H1 (cell line): ENCODE measurements at places on chromosomes 3 and 15. TPM values are rescaled to one million over a fixed set of nuclear protein-coding genes. Genes with fewer than 3 reads are reported as not detected.

SGO1 gene
- total RNA-seq = 34.6 and 36.4 TPM in 2 replicates

UCN2 gene
- not detected in 2 replicates for total RNA-seq

GABRR3 gene
- not detected in 2 replicates for total RNA-seq

DUOXA2 gene
- total RNA-seq = not detected in 2 replicates

THSD4 gene
- 6.2 and 6.4 TPM in 2 replicates for total RNA-seq

FBXL22 gene
- total RNA-seq = 0.47 and 0.54 TPM in 2 replicates

DUOXA1 gene
- total RNA-seq = not detected in 2 replicates

IQCF2 gene
- not detected in 2 replicates for total RNA-seq

TRH gene
- not detected in 2 replicates for total RNA-seq

DNA sequence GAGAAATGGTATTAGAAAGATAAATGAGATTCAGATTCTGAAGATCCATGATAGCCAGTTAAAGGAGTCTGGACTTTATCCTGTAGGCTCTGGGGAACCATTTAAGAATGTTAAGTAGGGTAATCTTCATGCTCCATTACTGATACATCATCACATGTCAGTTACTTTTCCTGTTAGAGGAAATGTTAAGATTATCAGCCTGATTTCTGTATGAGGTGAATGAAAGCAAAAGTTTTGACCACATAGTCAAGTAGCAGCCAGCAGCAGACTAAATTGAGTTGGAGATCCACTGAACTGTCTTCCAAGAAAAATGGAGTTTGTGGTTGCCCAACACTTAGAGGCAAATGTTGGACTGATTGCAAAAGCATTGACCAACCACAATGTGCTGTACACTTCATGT lies 4.7 kb upstream of the COPB2 start:
- H3K4me1 ChIP-seq = no peaks in the 10 kb centered on the region
- H3K27ac ChIP-seq = no peak overlapping the region
- H3K36me3 ChIP-seq = no peaks in the 10 kb centered on the region
- H3K4me3 ChIP-seq = no peak overlapping the region

GRCh38 chr15:32718227-32718820 lies 520 bp downstream of the GREM1 start:
- H3K36me3 ChIP-seq = no peaks in the 10 kb centered on the region
- no peak for DNase-seq
- H3K27ac ChIP-seq = no peak overlapping the region
- H3K27me3 ChIP-seq = peaks cover 65% of the 10 kb centered on the region
- peak overlapping the region; percentile 50 for H3K4me3 ChIP-seq
- peaks cover 10% of the 10 kb centered on the region for H3K4me1 ChIP-seq

GRCh38 chr15:41828807-41829141 lies 882 bp downstream of the JMJD7 start:
- H3K4me3 ChIP-seq = peak overlapping the region; percentile 97
- H3K27me3 ChIP-seq = no peaks in the 10 kb centered on the region
- no peaks in the 10 kb centered on the region for H3K4me1 ChIP-seq
- DNase-seq = no peak
- no peak overlapping the region for H3K27ac ChIP-seq

GRCh38 chr3:195214381-195214780 lies 56.6 kb downstream of the XXYLT1 start:
- peaks cover 17% of the 10 kb centered on the region for H3K4me1 ChIP-seq
- no peaks in the 10 kb centered on the region for H3K27me3 ChIP-seq
- no peak for DNase-seq

- H3K4me3 ChIP-seq = no peak overlapping the region
- H3K4me1 ChIP-seq = no peaks in the 10 kb centered on the region
- DNase-seq = no peak
- H3K36me3 ChIP-seq = no peaks in the 10 kb centered on the region
- H3K27me3 ChIP-seq = no peaks in the 10 kb centered on the region
Measured at GRCh38 chr3:69697381-69697780, 41.9 kb upstream of the MITF start.

DNA sequence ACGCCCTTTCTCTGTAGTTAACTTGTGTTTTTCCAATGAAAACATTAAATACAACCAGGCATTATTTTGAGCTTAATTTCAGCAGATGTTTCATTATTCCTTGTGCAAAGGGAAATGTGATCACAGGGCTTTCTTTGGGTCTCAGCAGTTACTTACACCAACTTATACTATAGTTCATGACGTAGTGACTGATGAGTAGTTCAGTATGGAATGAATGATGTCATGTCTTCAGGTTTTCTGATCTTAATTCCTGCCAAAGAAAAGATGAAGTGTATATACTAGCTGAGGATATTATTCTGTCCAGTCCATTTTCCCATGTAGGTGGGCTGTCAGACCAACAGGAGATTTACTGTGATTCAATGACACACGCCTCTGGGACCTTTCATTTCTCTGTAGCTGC lies 61.3 kb downstream of the MYRIP start:
- no peak overlapping the region for H3K27ac ChIP-seq
- no peak overlapping the region for H3K4me3 ChIP-seq
- no peaks in the 10 kb centered on the region for H3K36me3 ChIP-seq
- no peak for DNase-seq
- H3K27me3 ChIP-seq = no peaks in the 10 kb centered on the region

- peak; percentile 80 for DNase-seq
- no peaks in the 10 kb centered on the region for H3K36me3 ChIP-seq
- no peaks in the 10 kb centered on the region for H3K27me3 ChIP-seq
- peak within 1 kb of the TSS; percentile 77 for H3K27ac ChIP-seq
- peak within 1 kb of the TSS; percentile 80 for H3K4me3 ChIP-seq
- H3K4me1 ChIP-seq = peaks cover 8% of the 10 kb centered on the region; the same call in 1 of the 2 replicates
Measured at GRCh38 chr15:73683777-73684580, at the start of gene CD276. CD276 (plus strand) TSS chr15:73684383; CDS start chr15:73699640, 15,257 bp downstream.

DNA sequence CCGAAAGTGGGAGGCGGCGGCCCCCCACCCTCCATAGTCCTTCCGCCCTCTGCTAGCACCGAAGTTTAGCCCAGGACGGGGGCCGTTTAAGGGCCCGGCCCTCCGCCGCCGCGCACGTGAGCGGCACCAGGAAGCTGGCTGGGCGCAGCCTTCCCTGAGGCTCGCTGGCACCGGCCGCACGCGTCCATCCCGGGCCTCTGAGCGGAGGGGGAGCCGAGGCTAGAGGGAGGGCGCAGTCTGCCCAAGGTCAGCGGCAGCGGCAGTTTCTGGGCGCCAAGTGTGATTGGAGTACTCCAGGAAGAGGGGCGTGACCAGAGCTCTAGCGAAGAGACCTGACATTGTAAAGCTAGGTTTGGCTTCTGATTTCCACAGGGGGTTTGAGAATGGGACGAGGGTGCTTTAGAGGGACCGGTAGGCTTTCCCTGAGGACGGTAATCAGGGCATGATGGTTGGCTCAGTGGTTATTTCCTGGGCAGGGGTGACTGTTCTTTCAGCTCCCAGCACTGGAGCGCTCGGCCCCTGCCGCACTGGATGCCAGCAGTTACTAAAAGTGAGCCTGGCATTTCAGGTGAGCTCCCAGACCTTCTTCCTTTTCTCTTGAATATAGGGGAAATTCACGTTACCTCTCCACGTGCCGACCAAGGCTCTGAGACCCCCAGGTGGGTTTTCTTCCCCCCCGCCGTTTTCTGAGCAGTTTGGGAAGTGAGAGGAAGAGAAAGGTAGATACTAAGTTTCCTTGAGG lies 853 bp downstream of the TEX264 start:
- no peaks in the 10 kb centered on the region for H3K27me3 ChIP-seq
- no peak for DNase-seq
- H3K4me3 ChIP-seq = peak overlapping the region; percentile 82

- DNase-seq = no peak
- no peak overlapping the region for H3K27ac ChIP-seq
- H3K4me3 ChIP-seq = no peak overlapping the region
- H3K4me1 ChIP-seq = no peaks in the 10 kb centered on the region
Measured at GRCh38 chr15:81185631-81186295, 10.9 kb upstream of the IL16 start.

DNA sequence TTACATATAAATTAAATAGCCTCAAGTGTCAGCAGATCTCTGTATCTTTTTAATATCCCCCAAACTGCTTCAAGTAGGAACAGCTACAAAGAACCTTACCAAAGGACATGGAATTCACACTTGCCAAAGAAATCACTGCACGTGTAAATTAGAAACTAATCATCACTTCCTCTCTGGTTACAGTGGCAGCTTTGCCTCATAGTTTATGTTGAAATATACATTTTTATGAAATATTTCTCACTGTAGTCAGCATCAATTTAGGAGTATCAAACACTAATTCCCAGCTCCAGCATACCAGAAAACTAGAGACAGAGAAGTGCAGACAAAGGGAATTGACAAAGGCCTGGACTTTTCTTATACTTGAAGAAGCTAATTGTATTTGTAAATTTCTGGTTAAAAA lies 260.9 kb downstream of the TIGIT start:
- no peaks in the 10 kb centered on the region for H3K27me3 ChIP-seq
- H3K27ac ChIP-seq = no peak overlapping the region
- H3K36me3 ChIP-seq = no peaks in the 10 kb centered on the region
- H3K4me3 ChIP-seq = no peak overlapping the region
- no peak for DNase-seq

- H3K27ac ChIP-seq = no peak overlapping the region
- H3K4me3 ChIP-seq = no peak overlapping the region
- H3K4me1 ChIP-seq = peaks cover 5% of the 10 kb centered on the region; the same call in 1 of the 2 replicates
- no peaks in the 10 kb centered on the region for H3K27me3 ChIP-seq
- no peaks in the 10 kb centered on the region for H3K36me3 ChIP-seq
- no peak for DNase-seq
Measured at GRCh38 chr15:77859491-77860060, 217.9 kb downstream of the TBC1D2B start.

- H3K36me3 ChIP-seq = no peaks in the 10 kb centered on the region
- DNase-seq = no peak
- H3K4me1 ChIP-seq = no peaks in the 10 kb centered on the region
- no peak overlapping the region for H3K4me3 ChIP-seq
Measured at GRCh38 chr3:65685621-65686235, 353.0 kb downstream of the MAGI1 start.

DNA sequence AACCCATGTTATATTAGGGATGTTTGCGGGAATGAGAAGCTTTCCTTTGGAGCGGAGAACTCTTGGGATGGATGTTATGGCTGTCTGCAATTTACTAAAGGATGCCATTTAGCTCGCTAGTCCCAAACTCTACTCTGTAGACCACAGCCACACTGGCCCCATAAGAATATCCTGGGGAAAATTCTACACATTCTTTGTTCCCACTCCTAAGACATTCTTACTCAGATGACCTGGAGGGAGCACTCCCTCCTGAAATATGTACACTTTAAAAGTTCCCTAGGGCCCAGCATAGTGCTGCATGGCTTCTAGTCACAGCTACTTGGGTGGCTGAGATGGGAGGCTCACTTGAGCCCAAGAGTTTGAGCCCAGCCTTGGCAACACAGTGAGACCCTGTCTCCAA lies 288.7 kb upstream of the RORA start:
- DNase-seq = no peak
- H3K4me3 ChIP-seq = no peak overlapping the region
- H3K27ac ChIP-seq = no peak overlapping the region
- H3K4me1 ChIP-seq = no peaks in the 10 kb centered on the region

DNA sequence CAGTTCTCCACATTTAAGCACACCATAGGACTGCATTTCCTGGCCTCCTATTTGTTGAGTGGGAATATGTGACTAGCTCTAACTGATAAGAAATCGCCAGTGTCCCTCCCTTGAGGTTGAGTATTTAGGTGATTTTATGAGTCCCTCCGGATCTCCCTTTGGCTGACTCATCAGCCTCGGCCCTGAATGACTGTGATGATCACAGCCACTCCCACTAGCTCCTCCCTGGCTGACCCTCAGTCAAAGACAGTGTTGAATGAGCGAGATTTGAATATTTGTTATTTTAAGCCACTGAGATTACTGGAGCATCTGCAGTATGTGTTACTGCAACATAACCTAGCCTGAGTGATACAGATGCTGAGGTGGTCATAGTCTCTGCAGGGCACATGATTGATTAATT lies 515.3 kb downstream of the EPHB1 start:
- H3K27me3 ChIP-seq = no peaks in the 10 kb centered on the region
- no peaks in the 10 kb centered on the region for H3K4me1 ChIP-seq
- H3K27ac ChIP-seq = no peak overlapping the region
- no peak overlapping the region for H3K4me3 ChIP-seq
- H3K36me3 ChIP-seq = no peaks in the 10 kb centered on the region
- DNase-seq = no peak

GRCh38 chr15:51830276-51830806 lies 888 bp downstream of the TMOD3 start:
- DNase-seq = no peak
- H3K4me3 ChIP-seq = peak overlapping the region; percentile 87
- H3K27me3 ChIP-seq = no peaks in the 10 kb centered on the region
- no peaks in the 10 kb centered on the region for H3K4me1 ChIP-seq
- no peaks in the 10 kb centered on the region for H3K36me3 ChIP-seq
- 0 out of 2 replicates have a peak overlapping the region, but pooled peaks have one; percentile 32 for H3K27ac ChIP-seq

DNA sequence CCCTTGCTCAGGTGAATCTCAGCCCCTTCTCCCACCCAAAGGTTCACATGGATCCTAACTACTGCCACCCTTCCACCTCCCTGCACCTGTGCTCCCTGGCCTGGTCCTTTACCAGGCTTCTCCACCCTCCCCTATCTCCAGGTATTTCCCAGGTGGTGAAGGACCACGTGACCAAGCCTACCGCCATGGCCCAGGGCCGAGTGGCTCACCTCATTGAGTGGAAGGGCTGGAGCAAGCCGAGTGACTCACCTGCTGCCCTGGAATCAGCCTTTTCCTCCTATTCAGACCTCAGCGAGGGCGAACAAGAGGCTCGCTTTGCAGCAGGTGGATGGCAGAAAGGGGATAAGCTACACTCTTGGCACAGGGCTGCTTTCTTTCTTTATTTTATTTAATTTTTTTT lies 4.5 kb downstream of the FAM131A start:
- H3K4me1 ChIP-seq = peaks cover 5% of the 10 kb centered on the region
- DNase-seq = no peak
- no peak overlapping the region for H3K27ac ChIP-seq
- no peaks in the 10 kb centered on the region for H3K27me3 ChIP-seq
- H3K36me3 ChIP-seq = no peaks in the 10 kb centered on the region; the same call in 1 of the 2 replicates

DNA sequence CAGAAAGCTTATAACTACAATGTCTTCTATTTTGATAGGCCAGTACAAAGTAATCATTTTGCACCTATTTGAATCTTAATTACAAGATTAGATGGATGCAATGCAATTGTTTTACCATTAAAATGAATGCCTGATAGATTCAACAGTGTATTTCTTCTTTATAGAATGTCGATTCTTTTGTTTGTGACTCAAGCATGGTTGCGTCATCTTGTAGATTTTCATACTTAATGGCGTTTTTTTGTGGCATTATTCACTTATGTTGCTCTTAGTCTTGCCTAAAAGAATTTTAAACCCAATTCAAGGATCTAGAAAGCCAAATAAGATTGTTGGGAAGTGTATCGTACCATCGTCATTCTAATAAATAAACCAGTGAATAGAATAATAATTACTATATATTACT lies 21.4 kb downstream of the ZBTB38 start:
- H3K4me3 ChIP-seq = no peak overlapping the region
- H3K4me1 ChIP-seq = peaks cover 15% of the 10 kb centered on the region
- no peaks in the 10 kb centered on the region for H3K36me3 ChIP-seq
- H3K27me3 ChIP-seq = no peaks in the 10 kb centered on the region

- H3K4me3 ChIP-seq = no peak overlapping the region
- H3K27ac ChIP-seq = no peak overlapping the region
- H3K36me3 ChIP-seq = no peaks in the 10 kb centered on the region
- no peaks in the 10 kb centered on the region for H3K27me3 ChIP-seq
- DNase-seq = no peak
- no peaks in the 10 kb centered on the region for H3K4me1 ChIP-seq
Measured at GRCh38 chr3:16929311-16929710, 44.6 kb downstream of the PLCL2 start.

GRCh38 chr3:56975567-56975966 lies 84.9 kb upstream of the SPATA12 start:
- DNase-seq = no peak
- no peaks in the 10 kb centered on the region for H3K36me3 ChIP-seq
- H3K4me1 ChIP-seq = no peaks in the 10 kb centered on the region
- H3K27me3 ChIP-seq = no peaks in the 10 kb centered on the region
- no peak overlapping the region for H3K27ac ChIP-seq
